ENCODE measurements at places on chromosomes 5 and 9.
A peak's percentile ranks its signal among the peaks of the same experiment; 100 is the strongest.

DNA sequence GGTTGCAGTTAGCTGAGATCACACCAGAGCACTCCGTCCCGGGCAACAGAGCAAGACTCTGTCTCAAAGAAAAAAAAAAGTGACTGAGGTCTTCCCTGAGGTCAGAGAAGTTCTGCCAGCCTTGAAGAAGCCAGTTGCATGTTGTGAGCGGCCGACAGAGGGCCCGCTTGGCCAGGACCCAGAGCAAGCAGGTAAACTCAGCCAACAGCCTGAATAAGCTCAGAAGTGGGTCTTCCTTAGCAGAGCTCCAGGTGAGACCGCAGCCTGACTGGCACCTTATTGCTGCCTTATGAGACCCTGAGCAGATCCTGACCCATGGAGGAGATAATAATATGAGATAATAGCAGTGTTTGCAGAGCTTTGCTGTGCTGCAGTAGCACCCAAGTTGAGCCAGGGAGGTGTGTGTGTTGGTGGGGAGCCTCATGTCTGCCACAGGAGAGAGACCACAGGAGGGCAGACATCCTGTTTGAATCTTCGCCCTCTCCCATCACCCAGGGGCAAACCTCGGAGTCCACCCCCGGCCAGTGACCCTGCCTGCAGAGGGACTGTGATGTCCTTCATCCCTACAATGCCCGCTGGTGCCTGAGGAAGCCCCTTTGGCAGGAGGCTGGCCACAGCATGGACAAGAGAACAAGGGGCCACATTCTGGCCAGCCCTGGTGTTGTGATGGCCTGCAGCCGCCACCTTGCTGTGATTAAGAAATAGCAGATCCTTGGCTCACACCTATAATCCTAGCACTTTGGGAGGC is 10.8 kb upstream of the BARX1 start:
- DNase-seq = no peak

DNA sequence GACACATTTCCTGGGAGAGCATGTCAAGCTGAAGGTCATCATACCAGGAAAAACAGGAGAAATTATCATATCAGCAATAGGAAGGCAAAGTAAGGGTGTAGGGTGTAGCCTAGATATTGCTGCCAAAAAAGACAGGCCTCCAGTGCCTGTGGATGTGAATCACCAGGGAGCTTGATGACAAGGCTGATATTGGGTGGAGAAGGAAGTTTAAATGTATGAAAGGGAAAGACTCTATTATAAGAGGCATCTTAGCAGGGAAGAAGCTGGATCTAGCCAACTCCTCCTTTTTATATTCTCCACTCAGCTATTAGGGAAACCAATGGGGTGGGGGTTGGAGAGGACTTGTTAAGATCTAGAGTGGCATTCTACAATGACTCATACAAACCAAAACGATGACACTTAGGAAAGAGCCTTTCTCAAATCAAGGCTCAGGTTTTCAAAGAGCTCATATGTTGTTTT is 13.4 kb upstream of the TXNDC8 start:
- DNase-seq = no peak

GRCh38 chr5:151221574-151221973 is 2.3 kb downstream of the CCDC69 start:
- no peak for DNase-seq

DNA sequence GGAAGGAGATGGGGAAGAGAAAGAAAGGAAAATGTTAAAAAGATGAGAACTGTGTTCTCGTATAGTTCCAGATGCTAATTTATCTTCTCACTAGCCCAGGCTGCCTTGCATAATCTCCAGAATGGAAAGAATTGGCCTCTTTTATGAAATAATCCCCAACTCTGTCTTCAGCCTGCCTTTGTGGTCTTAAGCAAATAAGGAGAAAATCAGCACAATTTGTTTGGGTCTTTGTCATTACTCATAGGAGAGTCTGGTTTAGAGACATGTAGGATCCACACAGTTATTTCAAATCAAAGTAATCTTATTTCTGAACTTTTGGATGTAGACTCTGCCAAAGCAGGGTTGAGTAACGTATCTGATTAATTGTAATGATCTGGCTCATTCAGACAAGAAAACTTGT is 50.7 kb upstream of the CAMK4 start:
- DNase-seq = no peak

- no peak for DNase-seq
Observed at GRCh38 chr5:148465381-148466235, 81.8 kb downstream of the FBXO38 start.

- DNase-seq = no peak
Observed at GRCh38 chr9:24614070-24614469, 68.4 kb upstream of the IZUMO3 start.

DNA sequence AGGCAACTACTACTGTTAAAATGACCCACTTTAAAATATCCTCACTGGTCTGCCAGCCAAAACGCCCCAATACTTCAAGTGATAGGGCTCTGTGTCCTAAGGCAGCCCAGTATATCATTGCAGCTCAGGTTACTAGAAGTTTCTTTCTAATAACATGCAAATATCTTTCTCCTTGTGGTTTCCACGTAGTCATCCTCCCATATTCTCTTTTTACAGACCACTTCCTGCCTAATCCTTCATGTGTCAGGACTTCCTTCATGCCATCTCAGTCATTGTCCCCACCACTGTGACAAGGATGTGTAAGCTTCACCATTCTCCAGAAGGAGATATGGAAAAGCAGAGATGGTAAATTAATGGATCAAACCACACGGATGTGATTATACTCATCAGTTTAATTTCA is 813.7 kb downstream of the MAT2B start:
- no peak for DNase-seq

- DNase-seq = peak; percentile 69
Observed at GRCh38 chr5:134145779-134146581, 30.8 kb downstream of the SKP1 start.

GRCh38 chr5:133952729-133953567 is 15.5 kb downstream of the C5orf15 start:
- DNase-seq = no peak

DNA sequence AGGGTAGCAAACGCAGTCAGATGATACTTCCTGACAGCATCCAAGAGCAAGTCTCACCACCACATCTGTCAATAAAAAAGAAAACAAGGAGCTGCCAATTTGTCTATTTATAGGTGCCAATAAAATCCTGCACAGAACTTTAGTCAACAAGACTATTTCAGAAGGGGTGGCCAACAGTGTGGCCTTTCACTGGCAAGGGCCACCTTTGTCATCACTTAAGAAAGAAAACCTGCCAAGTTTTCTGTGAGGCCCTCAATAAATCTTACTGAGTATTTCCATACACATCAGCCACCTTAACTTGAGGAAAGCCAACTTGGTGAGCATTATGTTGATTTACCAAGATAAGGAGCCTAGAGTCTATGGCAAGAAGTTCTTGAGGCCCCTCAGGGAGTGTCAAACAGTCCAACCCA is 312.3 kb downstream of the ENC1 start:
- no peak for DNase-seq

GRCh38 chr9:94980947-94981722 is 254.6 kb downstream of the AOPEP start:
- no peak for DNase-seq

GRCh38 chr5:143636931-143637528 is 174.9 kb upstream of the HMHB1 start:
- DNase-seq = no peak

- DNase-seq = no peak
Observed at GRCh38 chr5:17096952-17097695, 120.3 kb upstream of the BASP1 start.

DNA sequence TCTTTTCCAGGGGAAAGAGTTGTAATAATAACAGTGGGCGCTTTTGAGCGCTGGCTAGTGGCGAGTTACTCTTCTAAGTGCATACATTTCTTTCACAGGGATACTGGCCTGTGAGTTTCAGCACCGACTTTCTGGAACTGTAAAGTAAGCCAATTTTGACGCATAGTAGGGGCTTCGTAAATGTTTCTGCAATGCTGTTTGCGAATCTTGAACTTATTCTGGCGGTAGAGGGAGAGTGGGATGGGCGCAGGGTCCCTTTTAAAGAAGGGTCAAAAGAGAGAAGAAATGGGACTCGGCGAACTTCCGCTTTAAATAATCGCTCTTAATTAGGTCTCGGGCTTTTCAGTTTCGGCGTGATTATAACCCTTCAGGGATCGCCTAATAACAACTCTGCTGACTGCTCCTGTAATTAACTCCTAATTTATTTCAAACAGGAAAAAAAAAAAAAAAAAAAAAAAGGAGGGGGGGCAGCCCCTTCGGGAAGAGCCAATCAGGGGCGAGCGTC is 351 bp upstream of the MSX2 start:
- no peak for DNase-seq

GRCh38 chr5:128778474-128778873 is 186.8 kb upstream of the SLC27A6 start:
- DNase-seq = no peak

DNA sequence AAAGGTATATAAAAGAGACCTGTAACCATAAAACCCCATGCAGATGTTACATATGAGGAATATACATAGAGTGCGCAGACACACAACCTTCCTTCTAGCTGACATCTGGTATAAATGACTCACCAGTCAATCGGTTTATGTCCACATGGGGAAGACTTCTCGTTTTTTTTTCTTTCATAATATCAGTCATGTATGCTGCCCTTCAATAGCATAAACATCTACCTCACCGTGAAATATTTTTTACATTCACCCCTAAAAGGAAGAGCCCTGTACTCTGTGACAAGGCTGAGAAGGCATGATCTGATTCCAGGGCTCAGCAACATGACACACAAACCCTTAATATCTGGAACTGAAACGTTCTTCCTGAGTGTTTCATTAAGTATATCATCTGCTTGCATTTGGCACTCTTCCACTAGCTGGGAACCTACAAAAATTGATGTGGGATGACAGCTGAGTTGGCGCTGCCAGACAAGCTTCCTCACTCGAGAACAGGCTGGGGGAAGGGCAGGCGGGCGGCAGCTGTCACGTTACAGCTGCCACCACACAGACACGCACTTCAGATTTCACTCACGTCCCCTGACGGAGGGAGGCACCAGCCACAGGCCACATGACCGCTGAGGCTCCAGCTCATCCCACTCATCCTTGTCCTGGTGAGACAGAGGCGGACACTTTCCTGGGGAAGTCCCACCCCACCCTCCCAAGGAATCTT is 74.2 kb downstream of the SHB start:
- no peak for DNase-seq

DNA sequence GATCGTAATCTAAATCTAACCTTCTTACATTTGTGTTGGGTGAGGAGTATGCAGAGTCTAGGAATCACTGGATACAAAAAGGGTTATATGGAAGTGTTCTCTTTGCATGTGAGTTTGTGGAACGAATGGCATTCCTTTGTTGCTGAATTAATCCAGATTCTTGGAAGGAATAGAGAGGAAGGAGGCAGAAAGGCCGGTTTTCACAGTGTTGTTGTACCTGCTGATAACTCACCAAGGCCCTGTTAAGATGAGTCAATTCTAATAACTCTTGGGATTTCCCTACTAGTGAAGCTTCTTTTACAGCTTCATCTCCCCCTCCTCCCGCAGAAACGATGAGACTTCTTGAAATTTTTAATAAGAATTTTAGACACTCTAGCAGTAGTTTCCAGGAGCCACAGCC is 84.0 kb downstream of the ZSWIM6 start:
- DNase-seq = no peak

DNA sequence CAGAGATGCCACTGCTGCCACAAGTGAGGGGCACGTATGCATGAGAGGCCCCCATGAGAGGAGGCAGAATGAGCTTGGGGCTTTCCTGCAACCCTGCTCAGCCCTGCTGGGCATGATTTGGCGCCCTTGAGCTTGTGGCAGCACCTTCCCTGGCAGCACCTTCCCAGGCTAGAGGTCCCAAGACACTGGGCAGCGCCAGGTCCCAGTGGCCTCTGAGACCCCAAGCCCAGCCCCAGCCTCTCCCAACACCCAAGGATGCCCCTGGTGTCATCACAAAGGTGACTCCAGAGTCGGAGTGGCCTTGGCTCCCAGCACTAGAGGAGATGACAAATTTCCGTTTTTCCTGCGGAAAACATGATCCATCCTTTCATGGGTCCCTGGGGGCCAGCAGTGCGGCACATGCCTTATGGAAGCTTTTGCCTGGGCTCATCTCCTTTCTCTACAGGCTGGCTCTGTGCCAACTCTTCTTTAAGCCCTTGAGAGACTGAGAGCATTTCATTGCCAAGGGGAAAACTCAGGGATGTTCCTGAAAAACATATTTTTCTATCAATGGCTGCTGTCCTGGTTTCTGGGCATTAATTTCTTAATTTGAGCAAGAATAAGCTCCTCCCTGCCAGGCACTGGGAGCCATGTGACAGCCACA is 77.1 kb upstream of the ADAMTS2 start:
- no peak for DNase-seq

DNA sequence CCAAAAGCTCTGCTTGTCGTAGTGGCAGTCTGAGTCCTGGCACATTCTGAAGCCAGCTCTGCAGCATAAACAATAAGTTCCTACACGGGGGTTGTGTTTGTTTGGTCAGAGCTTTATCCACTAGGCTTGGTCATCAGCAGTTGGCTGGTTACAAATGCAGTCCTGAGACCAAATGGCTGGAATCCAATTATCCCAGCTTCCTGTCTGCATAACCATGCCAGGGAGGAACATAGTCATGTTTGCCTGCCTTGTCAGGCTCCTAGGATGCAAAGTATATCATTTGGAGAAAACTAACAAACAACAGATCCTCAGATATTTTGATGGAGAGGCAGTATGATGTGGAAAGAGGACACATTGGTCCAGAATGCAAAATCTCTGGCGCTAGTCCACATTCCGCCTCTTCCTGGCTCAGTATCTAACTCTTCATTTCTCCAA is 85.8 kb downstream of the FBXO38 start:
- DNase-seq = no peak

GRCh38 chr5:25701936-25702335 is 1057.2 kb upstream of the CDH10 start:
- DNase-seq = no peak

DNA sequence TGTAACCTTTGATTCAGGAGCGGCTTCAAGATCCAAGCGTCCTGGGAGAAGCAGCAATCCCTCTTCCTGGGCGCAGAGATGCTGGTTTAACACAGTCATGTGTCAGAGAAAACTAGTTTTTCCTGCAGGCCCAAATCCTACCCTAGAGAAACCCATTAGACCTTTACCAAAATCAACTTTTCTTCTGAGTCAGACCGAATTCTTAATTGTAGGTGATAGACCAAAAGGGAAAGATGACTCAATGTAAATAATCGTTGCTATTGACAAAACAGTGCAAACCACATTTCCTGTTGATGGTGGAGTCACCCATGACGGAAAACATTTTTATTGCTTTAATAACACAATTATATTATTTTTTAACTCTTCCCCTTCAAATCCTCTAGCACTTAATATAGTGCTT is 40.1 kb downstream of the SLC1A1 start:
- no peak for DNase-seq

GRCh38 chr9:34498553-34498952 is 24.2 kb downstream of the ENHO start:
- DNase-seq = no peak

GRCh38 chr9:93453047-93453914 is at the start of gene FAM120AOS:
TSS of gene FAM120AOS (minus strand) at chr9:93453581. CDS start at chr9:93452709, 872 bp downstream.
- peak; percentile 74 for DNase-seq

GRCh38 chr9:109912082-109912582 is 132.1 kb downstream of the PALM2AKAP2 start:
- DNase-seq = no peak
